ENCODE measurements at places on chromosomes 2 and 18.

- DNase-seq = peak; percentile 11
Measured at GRCh38 chr2:102703748-102704147, 58.1 kb upstream of the TMEM182 start.

DNA sequence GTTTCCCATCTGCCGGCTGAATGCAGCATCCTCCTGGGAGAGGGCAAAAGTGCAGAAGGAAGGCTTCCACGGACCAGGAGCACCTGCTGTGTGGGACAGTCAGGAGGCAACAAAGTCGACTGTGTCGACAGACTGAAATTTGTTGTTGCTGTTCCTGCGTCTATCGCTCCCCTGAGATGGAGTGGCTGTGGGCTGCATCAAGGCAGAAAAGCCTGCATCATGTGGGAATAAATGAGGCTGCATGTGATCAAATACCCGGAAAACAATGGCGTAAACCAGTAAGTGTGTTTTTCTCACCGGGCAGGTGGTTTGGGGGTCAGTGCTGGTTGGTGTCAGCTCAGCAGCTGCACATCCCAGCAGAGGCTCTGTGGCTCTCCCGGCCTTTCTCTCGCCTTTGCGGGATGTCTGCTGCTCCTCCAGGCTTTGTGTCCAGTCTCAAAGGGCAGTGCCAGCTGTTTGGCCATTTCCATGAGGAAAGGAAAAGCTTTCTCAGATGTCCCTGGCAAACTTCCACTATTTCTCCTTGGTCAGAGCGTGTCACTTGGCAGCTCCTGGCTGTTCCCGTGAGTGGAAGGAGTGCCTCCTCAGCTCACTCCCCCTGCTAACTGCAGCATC is 262.4 kb downstream of the NDUFA10 start:
- no peak for DNase-seq

- DNase-seq = no peak
Measured at GRCh38 chr2:222907048-222907447, 46.2 kb downstream of the ACSL3 start.

- DNase-seq = no peak
Measured at GRCh38 chr2:54403512-54404238, 52.5 kb upstream of the SPTBN1 start.

DNA sequence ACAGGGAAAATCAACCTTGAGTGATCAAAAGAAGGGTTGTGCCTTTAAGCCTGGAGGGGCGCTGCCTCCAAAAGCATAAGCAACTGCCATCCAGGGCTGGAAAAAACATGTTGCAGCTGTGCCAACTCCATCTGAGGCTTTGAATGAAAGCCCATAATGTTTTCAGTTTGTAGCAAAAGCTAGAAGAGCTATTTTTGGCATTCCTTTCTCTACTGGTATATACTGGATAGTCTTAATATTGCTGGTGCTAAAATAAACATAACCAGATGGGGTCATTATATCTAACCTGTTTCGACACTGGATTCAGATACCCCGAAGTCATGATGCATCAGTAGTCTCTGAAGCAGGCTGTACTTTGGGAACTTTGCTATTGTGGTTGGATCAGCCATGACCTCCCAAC is 25.1 kb downstream of the ANXA4 start:
- no peak for DNase-seq

Data from non-pigmented ciliary epithelial cell (primary cell).